ENCODE measurements at places on chromosomes 2 and 18. TPM values are rescaled to one million over a fixed set of nuclear protein-coding genes. Genes with fewer than 3 reads are reported as not detected.

The CPO gene
- under 0.01 TPM for total RNA-seq

The SCN1A gene
- total RNA-seq = 0.50 TPM

The HOXD10 gene
- total RNA-seq = not detected

The CNGA3 gene
- total RNA-seq = under 0.01 TPM

The MARCHF4 gene
- 0.26 TPM for total RNA-seq

The NRP2 gene
- 28.7 TPM for total RNA-seq

The CTDP1 gene
- total RNA-seq = 20.5 TPM

The WIPF1 gene
- total RNA-seq = 5.6 TPM

The LMAN1 gene
- total RNA-seq = 170 TPM

The SERPINB10 gene
- total RNA-seq = not detected

The MLPH gene
- 8.2 TPM for total RNA-seq

The IL18R1 gene
- total RNA-seq = 5.4 TPM

The CHST9 gene
- not detected for total RNA-seq

The SNX17 gene
- total RNA-seq = 152 TPM

The ANKRD30BL gene
- not detected for total RNA-seq

The PAX8 gene
- 0.51 TPM for total RNA-seq

The PLEKHH2 gene
- 14.0 TPM for total RNA-seq

The PLGLB2 gene
- 1.7 TPM for total RNA-seq

The LDLRAD4 gene
- total RNA-seq = not detected

The SOX11 gene
- 2.1 TPM for total RNA-seq

The AGPS gene
- total RNA-seq = 22.1 TPM

The RAD51AP2 gene
- under 0.01 TPM for total RNA-seq

The CIAO1 gene
- 85.3 TPM for total RNA-seq

The IMMT gene
- 37.5 TPM for total RNA-seq

The KLHL29 gene
- total RNA-seq = 4.9 TPM

The PLCD4 gene
- total RNA-seq = 10.7 TPM

The GDF7 gene
- 0.33 TPM for total RNA-seq

The HOXD9 gene
- not detected for total RNA-seq

The RBKS gene
- 1.3 TPM for total RNA-seq

The ALPP gene
- not detected for total RNA-seq

The DAW1 gene
- total RNA-seq = not detected

The TTN gene
- total RNA-seq = 0.33 TPM

The ALPI gene
- not detected for total RNA-seq

The CDH2 gene
- 2.0 TPM for total RNA-seq

The SGO2 gene
- 5.4 TPM for total RNA-seq

The C1GALT1C1L gene
- total RNA-seq = 0.51 TPM

The DPP10 gene
- not detected for total RNA-seq

The UGT1A6 gene
- total RNA-seq = not detected

The CD207 gene
- total RNA-seq = not detected

The SPIRE1 gene
- 28.8 TPM for total RNA-seq

The IL1B gene
- total RNA-seq = 0.26 TPM

The EFR3B gene
- total RNA-seq = 0.51 TPM

The EFHD1 gene
- total RNA-seq = not detected

The LRRTM4 gene
- not detected for total RNA-seq

The HOXD13 gene
- not detected for total RNA-seq

The TUBA3E gene
- total RNA-seq = not detected

The PRSS56 gene
- not detected for total RNA-seq

The L3MBTL4 gene
- 1.3 TPM for total RNA-seq

The PPP4R1 gene
- total RNA-seq = 90.9 TPM

The PHOSPHO2 gene
- total RNA-seq = 3.9 TPM

The COL3A1 gene
- total RNA-seq = 925 TPM

The SFT2D3 gene
- 4.1 TPM for total RNA-seq

The DSEL gene
- 157 TPM for total RNA-seq

The COBLL1 gene
- 5.1 TPM for total RNA-seq
